M059J (cell line): ENCODE measurements at places on chromosomes 1 and 21. TPM values are rescaled to one million over a fixed set of nuclear protein-coding genes. Genes with fewer than 3 reads are reported as not detected.

DNA sequence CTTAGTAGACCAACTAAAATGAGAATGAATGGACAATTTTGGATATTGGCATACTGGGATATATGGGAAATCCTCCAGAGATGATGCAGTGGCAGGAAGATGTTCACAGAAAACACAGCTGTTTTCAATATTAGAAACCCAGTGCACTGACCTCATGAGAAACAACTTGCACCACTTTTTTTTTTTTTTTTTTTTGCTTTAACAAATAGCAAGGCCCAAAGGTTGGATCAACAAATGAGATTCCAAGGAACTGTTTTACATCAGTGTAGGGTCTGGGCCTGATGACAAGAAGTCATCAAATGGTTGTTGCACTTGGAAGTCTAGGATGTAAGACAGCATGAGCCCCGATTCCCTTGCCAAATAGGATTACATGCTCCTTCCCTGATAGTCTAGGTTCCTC lies 110.7 kb downstream of the SLC25A24 start:
- DNase-seq: no peak

The FCRLA gene
- total RNA-seq: 1.9 and 2.0 TPM in 2 replicates

DNA sequence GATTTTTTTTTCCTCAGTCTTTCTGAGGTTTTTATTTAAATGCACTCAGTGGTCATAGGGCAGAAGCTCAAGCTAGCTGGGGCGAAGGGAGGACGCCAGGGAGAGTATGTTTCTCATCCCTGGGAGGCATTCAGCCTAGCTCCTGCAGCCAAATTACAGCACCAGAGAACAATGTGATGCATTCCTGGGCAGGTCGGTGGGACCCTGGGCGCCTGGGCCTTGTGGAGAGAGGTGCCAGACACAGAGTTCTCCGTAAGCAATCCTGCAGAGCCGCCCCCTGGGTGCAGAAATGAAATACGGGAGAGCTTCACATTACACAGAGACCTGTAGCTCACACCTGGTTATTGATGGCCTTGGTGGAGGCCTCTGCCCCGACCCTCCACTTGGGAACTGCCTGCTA lies 15.5 kb downstream of the WNT2B start:
- peak; percentile 33 for DNase-seq

- no peak for DNase-seq
These were observed 28.9 kb upstream of the ACTN2 start for GRCh38 chr1:236657398-236657797.

GRCh38 chr1:248111157-248111556 lies 16.2 kb downstream of the OR2L13 start:
- DNase-seq: no peak
